ENCODE measurements at places on chromosomes 12 and 14. TPM values are rescaled to one million over a fixed set of nuclear protein-coding genes. Genes with fewer than 3 reads are reported as not detected.
A peak's percentile ranks its signal among the peaks of the same experiment; 100 is the strongest.

Gene SOAT2
- total RNA-seq, result not detected

GRCh38 chr12:130644146-130644545, 72.0 kb downstream of the RIMBP2 start:
- no peaks in the 10 kb centered on the region for H3K36me3 ChIP-seq
- peaks cover 33% of the 10 kb centered on the region for H3K27me3 ChIP-seq
- H3K4me3 ChIP-seq, result no peak overlapping the region
- no peaks in the 10 kb centered on the region for H3K4me1 ChIP-seq
- no peak for DNase-seq

GRCh38 chr12:53056296-53056695, 6.4 kb downstream of the TNS2 start:
- peaks cover 99% of the 10 kb centered on the region for H3K4me1 ChIP-seq
- peak overlapping the region; percentile 100 for H3K27ac ChIP-seq
- H3K4me3 ChIP-seq, result no peak overlapping the region
- DNase-seq, result no peak
- H3K27me3 ChIP-seq, result no peaks in the 10 kb centered on the region

Gene C12orf56
- not detected for total RNA-seq

Gene SLC4A8
- total RNA-seq, result 0.14 TPM

DNA sequence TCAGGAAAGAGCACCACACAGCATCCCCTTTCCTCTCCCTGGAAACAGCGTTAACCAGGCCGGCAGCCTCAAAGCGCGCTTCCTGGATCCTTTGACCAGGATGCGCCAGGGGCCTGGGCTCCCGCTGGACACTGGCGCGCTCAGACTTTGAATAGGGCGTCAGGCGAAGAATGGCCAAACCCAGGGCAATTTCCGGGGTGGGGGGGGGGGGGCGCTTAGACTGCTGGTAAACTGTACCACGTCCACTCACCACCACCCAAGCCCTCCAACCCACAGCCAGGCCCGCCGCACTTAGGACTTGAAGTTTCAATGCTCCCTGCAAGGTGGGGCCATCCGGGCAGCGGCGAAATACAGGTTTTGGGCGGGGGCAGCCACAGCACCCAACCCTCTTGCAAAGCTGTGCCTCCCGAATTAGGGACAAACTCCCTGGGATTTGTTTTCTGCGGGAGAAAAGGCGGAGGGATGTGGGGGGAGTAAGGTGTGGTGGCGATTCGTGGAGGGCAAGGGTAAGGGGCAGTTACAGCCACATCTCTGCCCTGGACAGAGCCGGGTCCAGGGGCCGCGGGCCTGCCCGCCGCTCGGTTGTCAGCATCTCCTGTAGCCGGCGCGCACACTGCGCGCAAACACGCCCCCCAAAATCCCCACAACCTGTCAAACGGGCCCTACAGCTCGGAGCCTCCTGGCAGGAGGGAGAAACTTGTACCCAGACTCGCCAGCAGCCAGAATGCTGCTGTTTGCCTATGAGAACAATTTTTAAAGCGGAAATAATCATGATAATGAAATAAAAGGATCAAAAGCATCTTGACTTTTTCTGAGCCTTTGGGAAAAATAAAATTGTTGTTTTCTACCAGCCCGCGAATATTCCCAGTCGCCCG, 958 bp downstream of the RTN1 start:
- DNase-seq, result no peak
- H3K4me3 ChIP-seq, result peak overlapping the region; percentile 72
- peaks cover 18% of the 10 kb centered on the region for H3K4me1 ChIP-seq
- H3K27ac ChIP-seq, result no peak overlapping the region

DNA sequence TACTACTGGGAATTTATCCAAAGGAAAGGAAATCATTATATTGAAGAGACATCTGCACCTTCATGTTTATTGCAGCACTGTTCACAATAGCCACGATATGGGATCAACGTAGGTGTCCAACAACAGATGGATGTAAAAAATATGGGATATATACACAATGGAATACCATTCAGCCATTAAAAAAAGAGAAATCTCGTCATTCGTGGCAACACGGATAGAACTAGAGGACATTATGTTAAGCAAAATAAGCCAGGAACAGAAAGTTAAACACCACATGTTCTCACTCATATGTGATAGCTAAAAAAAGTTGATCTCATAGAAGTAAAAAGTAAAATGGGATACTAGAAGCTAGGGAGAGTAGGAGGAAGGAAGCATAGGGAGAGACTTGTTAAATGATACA, 82.9 kb upstream of the CLMN start:
- no peaks in the 10 kb centered on the region for H3K36me3 ChIP-seq
- peak overlapping the region; percentile 43 for H3K27ac ChIP-seq
- H3K4me3 ChIP-seq, result no peak overlapping the region
- H3K4me1 ChIP-seq, result no peaks in the 10 kb centered on the region

Gene FOXN4
- not detected for total RNA-seq

GRCh38 chr14:88323523-88324199, 592 bp upstream of the KCNK10 start:
- peak overlapping the region; percentile 57 for H3K4me3 ChIP-seq
- H3K27me3 ChIP-seq, result peaks cover 100% of the 10 kb centered on the region
- H3K36me3 ChIP-seq, result no peaks in the 10 kb centered on the region
- no peak overlapping the region for H3K27ac ChIP-seq
- DNase-seq, result no peak

DNA sequence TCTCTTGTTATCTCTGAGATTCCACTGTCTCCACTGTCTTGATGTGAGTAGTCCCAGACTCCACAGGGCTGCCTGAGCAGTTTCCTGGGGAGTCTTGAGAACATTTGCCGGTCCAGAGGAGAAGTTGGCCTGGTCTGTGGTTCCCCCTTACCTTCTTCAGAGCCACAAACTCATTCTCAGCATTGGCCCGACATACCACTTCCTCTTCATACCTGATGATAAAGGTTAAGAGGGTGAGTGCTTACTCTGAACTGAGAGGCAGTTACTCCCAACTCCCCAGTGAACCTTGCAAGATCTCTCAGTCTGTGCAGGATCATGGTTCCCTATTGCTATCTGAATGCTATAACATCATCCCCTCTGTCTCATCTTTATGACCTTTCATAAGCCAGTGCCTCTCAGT, 2.6 kb downstream of the KRT84 start:
- no peaks in the 10 kb centered on the region for H3K4me1 ChIP-seq
- DNase-seq, result no peak
- no peaks in the 10 kb centered on the region for H3K36me3 ChIP-seq
- no peak overlapping the region for H3K27ac ChIP-seq
- no peak overlapping the region for H3K4me3 ChIP-seq

Gene LRFN5
- total RNA-seq, result 0.30 TPM

DNA sequence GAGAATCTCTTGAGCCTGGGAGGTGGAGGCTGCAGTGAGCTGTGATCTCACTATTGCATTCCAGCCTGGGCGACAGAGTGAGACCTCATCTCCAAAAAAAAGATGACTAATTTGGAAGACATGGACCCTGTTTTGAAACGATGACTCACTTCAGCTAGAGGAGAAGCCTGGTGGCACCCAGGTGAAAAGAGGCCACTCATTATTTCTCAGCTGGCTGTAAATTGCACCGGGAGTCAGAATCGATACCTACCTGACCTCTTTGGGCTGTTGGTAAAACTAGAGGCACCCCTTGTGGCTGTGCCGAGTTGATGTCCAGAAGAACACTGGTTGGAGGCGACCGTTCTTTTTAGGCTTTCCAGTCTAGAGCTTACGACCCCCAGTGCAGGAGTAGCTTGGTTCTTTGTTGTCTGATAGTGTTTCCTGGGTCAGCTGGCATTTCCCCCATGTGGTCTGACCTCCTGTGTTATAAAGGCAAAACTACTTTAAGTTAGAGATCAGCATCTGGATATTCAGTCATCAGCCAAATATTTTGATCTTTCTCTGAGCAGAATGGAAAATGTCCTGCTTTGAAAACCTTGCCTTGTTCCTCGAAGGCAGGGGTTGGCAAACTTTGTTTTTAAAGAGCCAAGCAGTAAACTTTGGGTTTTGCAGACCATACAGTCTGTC, 93.2 kb downstream of the CHST11 start:
- H3K36me3 ChIP-seq, result no peaks in the 10 kb centered on the region
- no peak overlapping the region for H3K4me3 ChIP-seq
- H3K4me1 ChIP-seq, result peaks cover 5% of the 10 kb centered on the region
- H3K27ac ChIP-seq, result no peak overlapping the region
- H3K27me3 ChIP-seq, result no peaks in the 10 kb centered on the region

- H3K27ac ChIP-seq, result no peak overlapping the region
- H3K4me3 ChIP-seq, result no peak overlapping the region
- no peak for DNase-seq
- H3K36me3 ChIP-seq, result peaks cover 97% of the 10 kb centered on the region
Measured at GRCh38 chr12:105192624-105193225, 43.2 kb downstream of the APPL2 start.

Gene HCAR3
- not detected for total RNA-seq

DNA sequence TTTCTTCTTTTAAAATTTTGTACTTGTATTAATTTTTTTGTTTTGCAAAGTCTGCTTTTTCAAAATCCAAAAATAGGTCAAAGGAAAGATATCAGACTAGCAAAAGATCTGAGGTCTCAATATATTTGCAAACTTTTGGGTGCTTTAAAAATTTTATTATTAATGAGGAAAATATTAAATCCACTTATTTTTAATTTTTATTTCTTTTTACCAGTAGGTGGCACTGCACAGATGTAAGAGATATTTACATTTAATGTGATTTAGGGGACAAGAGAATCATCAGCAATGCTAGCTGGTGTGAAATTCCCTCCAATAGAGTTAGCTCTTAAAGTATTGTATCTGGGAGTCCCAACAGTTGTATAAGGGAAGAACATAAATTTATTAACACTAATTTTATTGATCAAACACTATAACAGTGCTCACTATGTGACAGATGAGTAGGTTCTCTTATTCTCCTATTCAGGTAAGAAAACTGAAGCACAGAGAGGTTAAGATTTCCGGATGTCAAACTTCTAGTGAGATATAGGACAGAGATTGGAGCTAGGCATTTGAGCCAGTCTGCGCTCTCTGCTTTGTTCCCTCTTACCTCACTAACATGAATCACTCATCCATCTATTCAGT, 30.5 kb downstream of the ALX1 start:
- H3K4me1 ChIP-seq, result no peaks in the 10 kb centered on the region
- H3K36me3 ChIP-seq, result no peaks in the 10 kb centered on the region
- H3K27me3 ChIP-seq, result no peaks in the 10 kb centered on the region
- no peak for DNase-seq
- no peak overlapping the region for H3K4me3 ChIP-seq

GRCh38 chr14:36113341-36113740, 63.2 kb downstream of the PTCSC3 start:
- H3K4me1 ChIP-seq, result no peaks in the 10 kb centered on the region
- no peaks in the 10 kb centered on the region for H3K36me3 ChIP-seq
- no peak for DNase-seq
- H3K27me3 ChIP-seq, result no peaks in the 10 kb centered on the region
- no peak overlapping the region for H3K27ac ChIP-seq

Gene FAM186B
- 0.33 TPM for total RNA-seq

Gene LRRK2
- 6.7 TPM for total RNA-seq

- H3K36me3 ChIP-seq, result no peaks in the 10 kb centered on the region
- no peaks in the 10 kb centered on the region for H3K27me3 ChIP-seq
- H3K4me1 ChIP-seq, result peaks cover 6% of the 10 kb centered on the region
- no peak for DNase-seq
- H3K4me3 ChIP-seq, result no peak overlapping the region
Measured at GRCh38 chr14:31828946-31829868, 247.9 kb upstream of the ARHGAP5 start.

Gene CYP46A1
- 4.2 TPM for total RNA-seq

Gene DDX55
- total RNA-seq, result 5.3 TPM

- no peaks in the 10 kb centered on the region for H3K27me3 ChIP-seq
- H3K36me3 ChIP-seq, result peaks cover 89% of the 10 kb centered on the region
- H3K27ac ChIP-seq, result no peak overlapping the region
- H3K4me3 ChIP-seq, result no peak overlapping the region
- peaks cover 12% of the 10 kb centered on the region for H3K4me1 ChIP-seq
Measured at GRCh38 chr12:68831272-68831671, 23.3 kb downstream of the MDM2 start.

GRCh38 chr14:28102001-28102400, 664.6 kb upstream of the FOXG1 start:
- DNase-seq, result no peak
- no peak overlapping the region for H3K27ac ChIP-seq
- H3K4me3 ChIP-seq, result no peak overlapping the region
- no peaks in the 10 kb centered on the region for H3K36me3 ChIP-seq

Measured in left ventricle myocardium inferior (tissue), 1 donor.